OCI-LY7 (cell line): ENCODE measurements at places on chromosomes 5 and 9.

- DNase-seq = no peak
These were observed 339.9 kb downstream of the ASTN2 start for GRCh38 chr9:117074784-117075520.

DNA sequence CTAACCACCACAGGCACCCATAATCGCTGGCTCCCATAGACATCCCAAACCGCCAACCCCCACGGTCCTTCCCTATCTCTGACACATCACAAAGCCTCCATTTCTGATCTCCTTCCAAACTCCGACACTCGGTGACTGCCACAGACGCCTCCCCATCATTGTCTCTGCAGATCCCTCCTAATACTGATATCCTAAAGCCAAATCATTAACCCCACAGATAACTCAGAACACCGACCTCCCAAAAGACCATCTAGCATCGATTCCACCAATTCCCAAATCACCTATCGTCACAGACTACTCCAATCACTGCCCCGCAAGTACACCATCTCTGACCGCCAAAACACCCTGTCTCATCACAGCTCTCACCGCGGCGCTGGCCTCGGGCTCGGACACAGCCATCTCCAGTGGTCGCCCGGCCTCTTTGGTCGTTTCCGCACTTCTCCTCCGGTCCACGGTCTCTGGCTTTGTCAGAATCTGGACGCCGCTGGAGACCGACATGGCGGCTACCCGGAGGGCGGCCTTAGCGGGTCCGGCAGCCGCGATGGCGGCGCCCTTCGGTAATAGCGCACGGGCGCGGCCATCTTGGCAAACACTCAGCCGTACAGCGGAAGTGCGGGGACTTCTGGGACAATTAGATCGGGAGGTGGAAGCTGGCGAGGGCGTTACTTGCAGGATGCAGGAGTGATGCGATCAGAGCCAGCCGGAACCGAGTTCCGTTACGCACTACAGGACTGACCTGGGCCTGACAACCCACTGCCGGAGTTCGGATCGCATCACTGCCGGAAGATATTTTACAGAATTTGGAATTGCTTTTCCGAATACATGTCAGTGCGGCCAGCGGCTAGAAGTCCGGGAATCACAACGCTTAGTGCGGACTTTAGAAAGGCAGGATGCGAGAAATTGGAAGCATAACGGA is at the start of gene ZFP37:
Gene ZFP37, minus strand, starts transcription at position 534 of the 916 bp plus-strand sequence. Its CDS starts 36 bp downstream, at position 498.
- peak; percentile 87 for DNase-seq

GRCh38 chr5:166566725-166567124 is 1724.7 kb upstream of the WWC1 start:
- no peak for DNase-seq

- no peak for DNase-seq
These were observed 165.3 kb downstream of the ERCC6L2 start for GRCh38 chr9:96040591-96041461.

GRCh38 chr5:168936511-168936910 is 357.3 kb upstream of the PANK3 start:
- no peak for DNase-seq

GRCh38 chr5:150487199-150488061 is 20.5 kb upstream of the NDST1 start:
- DNase-seq = peak; percentile 79

DNA sequence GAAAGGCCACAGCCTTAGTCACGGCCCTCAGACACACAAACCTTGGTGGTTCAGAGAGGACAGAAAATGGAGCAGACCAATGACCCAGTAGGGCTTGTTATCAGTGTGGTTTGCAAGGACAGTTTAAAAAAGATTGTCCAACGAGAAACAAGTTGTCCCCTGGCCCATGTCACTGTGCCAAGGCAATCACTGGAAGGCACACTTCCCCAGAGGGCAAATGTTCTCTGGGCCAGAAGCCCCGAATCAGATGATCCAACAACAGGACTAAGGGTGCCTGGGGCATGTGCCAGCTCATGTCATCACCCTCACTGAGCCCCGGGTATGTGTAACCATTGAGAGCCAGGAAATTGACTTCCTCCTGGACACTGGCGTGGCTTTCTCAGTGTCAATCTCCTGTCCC is 950.1 kb upstream of the CTNND2 start:
- no peak for DNase-seq

GRCh38 chr9:125524583-125525355 is 182.2 kb downstream of the MAPKAP1 start:
- no peak for DNase-seq

- no peak for DNase-seq
These were observed 1356.4 kb downstream of the EFNA5 start for GRCh38 chr5:106314221-106314824.

GRCh38 chr5:6202149-6202967 is 176.0 kb downstream of the MED10 start:
- peak; percentile 47 for DNase-seq

GRCh38 chr5:95638632-95639031 is 7.9 kb upstream of the RFESD start:
- no peak for DNase-seq

GRCh38 chr5:74322191-74322590 is 318.3 kb downstream of the ENC1 start:
- DNase-seq = no peak

DNA sequence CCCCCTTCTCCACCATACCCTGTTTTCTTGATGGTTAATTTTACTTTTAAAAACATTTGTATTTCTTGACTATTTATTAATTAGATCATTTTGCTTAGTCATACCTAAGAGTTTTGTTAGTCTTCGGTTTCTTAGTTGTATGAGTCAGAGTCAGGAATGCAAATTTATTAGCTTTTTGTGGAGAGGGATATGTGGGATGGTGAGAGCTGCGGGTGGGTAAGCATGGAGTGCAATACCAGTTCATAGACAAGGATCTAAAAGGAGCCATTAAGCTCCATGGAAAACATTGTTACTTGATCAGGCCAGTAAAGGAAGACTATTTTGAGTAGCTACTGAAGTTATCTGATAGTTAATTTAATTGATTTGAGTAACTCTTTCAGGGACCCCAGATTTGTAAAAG is 77.5 kb downstream of the ZSWIM6 start:
- DNase-seq = no peak
